ENCODE measurements at places on chromosomes 2 and 18. TPM values are rescaled to one million over a fixed set of nuclear protein-coding genes. Genes with fewer than 3 reads are reported as not detected.

Gene FLACC1
- total RNA-seq: 0.93 TPM

Gene IL1RL1
- 7.1 TPM for total RNA-seq

Gene TEKT4
- total RNA-seq: not detected

Gene DLGAP1
- 0.46 TPM for total RNA-seq

Gene CCDC85A
- 2.7 TPM for total RNA-seq

Gene RGPD3
- 0.16 TPM for total RNA-seq

Gene SCYGR1
- not detected for total RNA-seq

DNA sequence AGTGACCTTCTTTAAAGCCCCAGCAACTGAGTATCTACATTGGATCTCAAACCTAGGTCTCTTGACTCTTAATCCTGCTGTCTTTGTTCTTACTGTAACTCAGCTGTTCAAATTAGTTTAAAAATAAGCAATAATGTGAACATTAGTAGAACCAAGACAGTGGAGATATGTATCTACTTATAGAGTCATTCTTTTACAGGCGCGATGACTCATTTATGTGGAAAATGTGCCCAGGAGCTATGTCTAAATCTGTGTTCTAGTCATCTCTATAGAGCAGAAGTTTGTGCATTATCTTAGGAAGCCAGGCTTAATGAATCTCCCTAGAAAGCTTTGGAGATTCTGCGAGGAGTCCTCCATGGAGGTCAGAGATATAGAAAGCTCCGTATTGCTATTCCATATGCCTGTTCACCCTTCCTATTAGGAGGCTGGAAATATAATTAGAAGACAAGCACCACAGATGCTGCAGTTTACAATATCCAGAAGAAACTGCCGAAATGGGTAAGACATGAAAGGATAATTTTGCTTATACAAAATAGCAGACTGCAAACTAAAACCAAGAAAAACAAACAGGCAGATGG, 211.6 kb downstream of the TRIB2 start:
- no peak for DNase-seq

- DNase-seq: peak; percentile 79
Measured at GRCh38 chr2:54709336-54709809, 14.1 kb upstream of the EML6 start.

DNA sequence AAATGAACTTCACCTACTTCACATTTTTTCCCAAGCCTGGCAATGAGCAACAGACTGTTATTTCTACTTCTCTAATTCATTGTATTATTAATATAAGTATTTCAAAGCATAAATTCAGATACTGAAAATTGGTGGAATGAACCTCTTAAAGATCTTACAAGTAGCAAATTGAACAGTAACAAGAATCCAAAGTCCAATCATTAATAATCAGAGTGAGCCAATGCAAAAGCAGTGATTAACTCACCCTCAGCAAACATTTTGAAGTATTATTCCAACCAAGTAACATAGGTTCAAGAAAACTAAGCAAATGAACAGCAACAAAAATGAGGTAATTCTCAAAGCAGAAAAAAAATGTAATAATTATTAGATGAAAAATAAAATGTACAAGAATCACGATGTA, 288.1 kb upstream of the ZC3H15 start:
- no peak for DNase-seq

DNA sequence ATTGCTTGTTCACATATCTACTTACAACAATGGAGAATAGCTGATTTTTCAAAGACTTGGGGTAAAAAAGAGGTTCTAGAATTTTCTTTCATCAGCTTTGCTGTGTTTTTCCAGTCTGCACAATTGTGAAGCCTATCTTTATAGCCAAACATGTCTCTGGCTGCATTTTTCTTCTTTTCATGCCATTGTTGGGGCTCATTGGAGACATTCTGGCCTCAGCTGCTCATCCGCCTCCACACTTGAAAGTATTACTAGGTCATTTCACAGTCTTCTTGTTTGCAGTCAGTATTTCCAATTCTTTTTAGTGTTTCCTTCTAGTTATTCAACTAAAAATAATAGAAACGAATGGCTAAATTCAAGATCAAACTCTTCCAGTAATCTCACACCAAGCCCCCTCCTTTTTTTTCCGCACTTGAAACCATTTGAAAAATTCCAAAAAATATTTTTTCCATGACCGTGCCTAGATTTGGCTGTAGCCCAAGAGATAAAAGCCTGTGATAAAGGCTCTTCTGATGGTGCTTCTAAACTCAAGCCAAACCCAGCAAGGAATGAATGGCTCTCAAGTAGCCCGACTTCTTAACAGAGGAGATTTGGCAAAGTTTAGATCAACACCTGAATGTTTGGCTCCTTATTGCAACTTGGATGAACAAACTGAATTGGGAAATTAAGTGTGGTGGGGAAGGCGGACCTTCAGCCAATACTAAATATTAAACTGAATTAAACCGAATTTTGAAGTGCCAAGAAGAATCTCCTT, 103.4 kb downstream of the NRP2 start:
- DNase-seq: no peak

- no peak for DNase-seq
Measured at GRCh38 chr18:30988440-30988839, 54.1 kb downstream of the DSC3 start.

DNA sequence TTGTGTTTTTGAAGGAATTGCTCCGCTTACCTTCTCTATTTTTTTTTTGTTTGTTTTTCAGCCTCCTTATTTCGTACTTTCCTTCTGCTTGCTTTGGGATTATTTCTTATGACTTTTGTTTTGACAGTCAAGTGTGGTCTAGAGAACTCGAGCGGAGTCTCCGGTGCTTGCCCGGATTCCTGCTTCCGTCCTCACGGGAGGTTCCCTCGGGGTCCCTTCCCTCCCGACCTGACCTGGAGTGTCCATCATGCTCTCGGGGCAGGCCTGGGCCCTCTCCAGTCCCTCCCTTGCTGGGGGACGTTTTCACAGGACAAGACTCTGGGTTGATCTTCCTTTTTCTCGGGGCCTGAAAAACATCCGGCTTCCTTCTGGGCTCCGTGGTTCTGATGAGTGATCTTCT, 45.9 kb downstream of the CTDP1 start:
- DNase-seq: no peak

- DNase-seq: no peak
Measured at GRCh38 chr18:2240311-2240705, 331.0 kb downstream of the METTL4 start.

- no peak for DNase-seq
Measured at GRCh38 chr2:189798312-189799029, 14.2 kb downstream of the PMS1 start.

- DNase-seq: no peak
Measured at GRCh38 chr18:48216639-48217257, 192.4 kb downstream of the ZBTB7C start.

DNA sequence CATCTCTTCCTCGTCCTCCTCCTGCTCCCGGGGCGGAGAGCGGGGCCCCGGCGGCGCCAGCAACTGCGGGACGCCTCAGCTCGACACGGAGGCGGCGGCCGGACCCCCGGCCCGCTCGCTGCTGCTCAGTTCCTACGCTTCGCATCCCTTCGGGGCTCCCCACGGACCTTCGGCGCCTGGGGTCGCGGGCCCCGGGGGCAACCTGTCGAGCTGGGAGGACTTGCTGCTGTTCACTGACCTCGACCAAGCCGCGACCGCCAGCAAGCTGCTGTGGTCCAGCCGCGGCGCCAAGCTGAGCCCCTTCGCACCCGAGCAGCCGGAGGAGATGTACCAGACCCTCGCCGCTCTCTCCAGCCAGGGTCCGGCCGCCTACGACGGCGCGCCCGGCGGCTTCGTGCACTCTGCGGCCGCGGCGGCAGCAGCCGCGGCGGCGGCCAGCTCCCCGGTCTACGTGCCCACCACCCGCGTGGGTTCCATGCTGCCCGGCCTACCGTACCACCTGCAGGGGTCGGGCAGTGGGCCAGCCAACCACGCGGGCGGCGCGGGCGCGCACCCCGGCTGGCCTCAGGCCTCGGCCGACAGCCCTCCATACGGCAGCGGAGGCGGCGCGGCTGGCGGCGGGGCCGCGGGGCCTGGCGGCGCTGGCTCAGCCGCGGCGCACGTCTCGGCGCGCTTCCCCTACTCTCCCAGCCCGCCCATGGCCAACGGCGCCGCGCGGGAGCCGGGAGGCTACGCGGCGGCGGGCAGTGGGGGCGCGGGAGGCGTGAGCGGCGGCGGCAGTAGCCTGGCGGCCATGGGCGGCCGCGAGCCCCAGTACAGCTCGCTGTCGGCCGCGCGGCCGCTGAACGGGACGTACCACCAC, 2.1 kb downstream of the GATA6 start:
- DNase-seq: no peak

DNA sequence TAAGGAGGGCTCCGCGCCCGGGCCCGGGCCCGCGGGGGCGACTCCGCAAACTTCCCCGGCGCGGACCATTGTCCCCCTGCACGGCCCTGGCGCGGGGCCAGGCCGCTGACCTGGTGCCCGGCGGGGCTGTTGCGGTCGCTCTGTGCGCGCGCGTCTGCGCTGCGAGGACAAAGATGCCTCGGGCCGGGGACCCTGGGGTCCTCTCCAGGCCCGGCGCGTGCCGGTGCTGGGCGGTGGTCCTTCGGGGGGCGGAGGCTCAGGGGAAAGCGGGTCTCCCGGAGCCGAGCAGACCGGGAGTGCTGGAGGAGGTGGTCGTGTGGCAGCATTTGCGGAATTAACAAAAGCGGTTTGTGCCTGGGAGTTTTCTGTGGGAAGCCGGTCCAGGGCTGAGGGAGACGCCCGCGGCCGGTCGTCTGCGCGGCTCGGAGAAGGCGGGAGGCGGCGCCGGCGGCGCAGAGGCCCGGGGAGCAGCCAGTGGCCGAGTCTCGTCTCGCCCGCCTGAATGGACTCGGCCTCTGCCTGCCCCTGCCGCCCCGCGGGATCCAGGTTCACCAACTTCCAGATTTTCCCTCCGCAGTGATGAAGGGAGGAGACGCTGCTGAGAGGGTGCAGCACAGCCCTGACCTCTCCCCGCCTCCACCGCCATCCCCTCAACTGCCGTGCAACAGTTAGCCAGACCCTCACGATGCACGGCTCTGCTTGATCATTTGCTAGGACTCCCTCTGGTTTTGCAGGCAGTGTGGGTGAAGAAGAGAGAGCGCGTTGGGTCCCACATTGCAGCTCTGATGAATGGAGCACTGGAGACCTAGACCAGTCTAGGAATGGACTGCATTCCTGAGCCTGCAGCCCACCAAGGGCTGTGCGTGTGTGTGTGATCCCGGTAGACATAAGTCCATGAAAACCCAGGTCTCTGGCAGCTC, 705 bp downstream of the EFR3B start:
- DNase-seq: peak; percentile 29

GRCh38 chr2:99682275-99683060, 192.7 kb upstream of the REV1 start:
- no peak for DNase-seq

DNA sequence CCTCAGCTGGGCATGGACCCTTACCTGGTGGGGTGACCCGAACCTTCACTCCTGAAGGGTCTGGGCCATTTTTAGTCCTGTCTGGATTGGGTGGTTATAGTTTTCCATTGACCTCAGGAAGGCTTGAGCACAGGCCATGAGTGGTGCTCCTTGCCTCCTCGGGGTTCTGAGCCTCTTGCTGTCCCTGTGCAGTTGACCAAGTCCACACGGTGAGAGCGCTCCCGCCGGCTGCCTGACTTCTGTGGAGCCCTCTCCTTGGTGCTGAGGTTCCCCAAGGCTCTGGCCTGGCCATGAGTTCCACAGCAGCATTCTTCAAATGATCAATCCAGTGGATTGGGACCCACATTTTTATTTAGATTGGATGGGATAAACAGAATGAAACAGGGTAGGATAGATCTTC, 159.5 kb downstream of the SEPTIN10 start:
- DNase-seq: no peak

DNA sequence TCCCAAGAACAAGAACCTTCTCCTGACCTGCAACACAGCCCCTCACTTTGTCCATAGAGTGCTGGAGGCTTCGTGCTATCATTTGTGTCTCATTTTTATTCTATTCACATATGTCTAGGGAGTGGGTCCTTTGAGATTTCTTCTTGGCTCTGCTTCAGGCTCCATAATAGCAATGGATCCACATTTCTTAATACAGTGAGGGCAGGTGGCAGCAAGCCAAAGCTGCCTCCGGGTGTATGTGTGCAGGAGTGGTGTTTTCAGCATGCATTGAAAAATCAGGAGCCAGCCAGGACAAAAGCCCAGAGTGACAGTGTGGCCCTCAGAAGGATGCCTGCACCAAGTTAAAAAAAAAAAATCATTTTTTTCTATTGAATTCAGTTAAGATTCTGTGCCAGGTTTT, 115.1 kb upstream of the PELI1 start:
- no peak for DNase-seq

- no peak for DNase-seq
Measured at GRCh38 chr2:194559523-194559922, 1097.5 kb upstream of the SLC39A10 start.

DNA sequence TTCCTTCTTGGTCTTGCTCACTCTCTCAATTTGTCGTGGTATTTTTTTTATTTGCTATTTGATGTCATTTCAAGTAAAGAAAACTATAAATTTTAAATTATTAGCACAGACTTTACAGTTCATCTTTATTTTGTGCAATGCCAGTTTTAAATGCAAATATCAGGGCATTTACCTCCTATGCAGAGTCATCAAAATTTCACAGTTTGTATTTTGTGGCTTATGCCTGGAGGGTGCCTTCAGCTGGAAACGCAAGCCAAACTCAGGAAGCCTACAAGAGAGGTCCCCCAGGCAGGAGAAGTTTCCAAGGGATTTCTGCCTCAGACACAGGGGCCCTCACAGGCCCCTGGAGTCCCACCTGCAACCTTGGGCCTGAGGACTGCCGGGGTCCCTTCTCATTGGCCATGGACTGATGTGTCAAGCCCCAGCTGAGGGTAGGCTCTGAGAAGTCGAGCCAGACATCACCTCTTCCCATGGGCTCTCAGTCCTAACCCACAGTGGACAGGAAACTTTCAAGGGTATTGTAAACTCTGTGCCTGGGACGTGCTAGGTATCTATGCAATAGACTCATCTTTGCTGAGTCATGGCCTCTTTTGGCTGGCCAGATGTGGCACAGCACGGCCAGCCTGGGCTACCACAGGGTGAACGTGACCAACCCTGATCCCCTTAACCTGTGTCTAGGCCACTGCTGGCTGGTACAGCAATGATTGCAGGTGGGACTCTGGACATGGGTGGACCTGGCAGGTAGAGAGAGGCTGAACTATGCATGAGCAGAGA, 236.5 kb downstream of the CELF4 start:
- DNase-seq: no peak

- no peak for DNase-seq
Measured at GRCh38 chr2:20515290-20516220, 68.7 kb downstream of the RHOB start.

GRCh38 chr2:71951718-71952404, 195.8 kb downstream of the CYP26B1 start:
- no peak for DNase-seq

GRCh38 chr2:239203443-239204135, 197.2 kb downstream of the HDAC4 start:
- no peak for DNase-seq
